Hypothalamus (tissue), 51 donors: ENCODE measurements at places on chromosomes 2 and 18.

GRCh38 chr2:138960191-138960590, 180.0 kb upstream of the NXPH2 start:
- DNase-seq = no peak

GRCh38 chr2:170012773-170013172, 165.2 kb upstream of the MYO3B start:
- DNase-seq = no peak

DNA sequence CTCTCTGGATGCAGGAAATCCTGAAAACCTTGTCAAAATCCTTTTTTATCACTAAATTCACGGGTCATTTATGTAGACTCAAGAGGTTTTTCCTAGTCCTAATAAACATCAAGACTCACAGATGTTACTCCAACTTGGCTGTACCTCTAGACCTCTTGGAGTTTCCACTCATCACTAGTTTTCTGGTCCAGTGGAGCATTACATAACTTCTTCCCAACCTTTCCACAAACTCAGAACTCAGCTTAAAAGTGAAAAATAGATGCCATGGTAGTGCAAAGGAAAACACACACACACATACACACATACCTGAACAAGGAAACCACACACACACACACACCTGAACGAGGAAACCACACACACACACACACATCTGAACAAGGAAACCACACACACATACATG, 807.2 kb downstream of the LRP1B start:
- DNase-seq = no peak

- no peak for DNase-seq
Observed at GRCh38 chr2:99877963-99878362, 264.4 kb downstream of the AFF3 start.

GRCh38 chr18:23532848-23533247, 29.5 kb downstream of the RMC1 start:
- no peak for DNase-seq

- DNase-seq = no peak
Observed at GRCh38 chr2:132668987-132669907, 758 bp downstream of the LYPD1 start.

DNA sequence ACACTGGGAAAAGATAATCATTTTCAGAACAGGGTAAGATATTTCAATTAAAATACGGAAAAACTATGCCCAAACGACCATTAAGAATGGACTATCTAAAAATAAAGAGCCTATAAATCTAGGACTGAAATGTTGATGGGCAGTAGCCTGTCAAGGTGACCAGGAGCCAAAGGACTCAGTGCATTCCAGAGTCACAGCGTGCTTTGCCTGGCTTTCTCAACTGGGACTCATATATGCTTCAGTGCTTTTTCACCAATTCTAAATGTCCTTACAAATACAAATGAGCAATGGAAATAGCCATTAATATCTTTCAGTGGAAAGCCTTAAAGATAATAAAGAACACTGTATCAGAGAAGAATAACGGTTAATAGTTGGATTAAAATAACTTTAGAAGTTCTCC, 35.4 kb downstream of the PREPL start:
- DNase-seq = no peak

DNA sequence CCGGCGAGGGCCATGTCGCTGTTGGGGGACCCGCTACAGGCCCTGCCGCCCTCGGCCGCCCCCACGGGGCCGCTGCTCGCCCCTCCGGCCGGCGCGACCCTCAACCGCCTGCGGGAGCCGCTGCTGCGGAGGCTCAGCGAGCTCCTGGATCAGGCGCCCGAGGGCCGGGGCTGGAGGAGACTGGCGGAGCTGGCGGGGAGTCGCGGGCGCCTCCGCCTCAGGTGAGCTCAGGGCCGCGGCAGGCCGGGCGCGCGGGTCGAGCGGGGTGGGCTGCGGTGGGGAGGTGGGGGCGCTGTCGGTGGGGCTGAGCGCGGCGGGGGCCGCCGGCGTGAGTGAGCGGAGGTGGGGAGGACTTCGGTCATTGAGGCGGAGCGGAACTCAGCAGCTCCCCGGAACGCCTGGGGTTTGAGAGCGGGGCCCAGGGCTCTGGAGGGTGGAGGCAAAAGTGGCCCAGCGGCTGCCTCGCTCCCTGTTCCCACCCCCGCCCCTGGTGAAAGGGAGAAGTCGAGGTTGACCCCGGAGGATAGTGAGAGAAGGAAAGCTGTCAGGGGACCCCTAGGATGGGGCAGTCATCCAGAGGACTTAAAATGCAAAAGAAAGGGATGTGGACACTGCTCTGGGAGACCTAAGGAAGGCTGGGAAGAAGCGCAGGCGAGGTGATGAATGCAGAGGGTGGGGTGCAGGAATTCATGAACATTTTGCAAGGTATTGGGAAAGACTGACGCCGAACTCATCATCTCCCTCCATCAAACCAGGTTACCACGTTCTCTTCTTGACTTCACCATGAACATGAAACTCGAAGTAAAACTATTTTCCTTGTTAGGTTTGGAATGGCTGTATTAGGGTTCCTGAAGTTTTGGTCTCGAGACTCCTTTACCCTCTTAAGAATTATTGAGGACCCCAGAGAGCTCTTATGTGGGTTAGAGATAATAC, 633 bp downstream of the MALT1 start:
- peak; percentile 39 for DNase-seq

GRCh38 chr2:43218702-43219382, 7.6 kb downstream of the ZFP36L2 start:
- DNase-seq = no peak

GRCh38 chr2:74741629-74742028, 87.6 kb downstream of the SEMA4F start:
- no peak for DNase-seq

DNA sequence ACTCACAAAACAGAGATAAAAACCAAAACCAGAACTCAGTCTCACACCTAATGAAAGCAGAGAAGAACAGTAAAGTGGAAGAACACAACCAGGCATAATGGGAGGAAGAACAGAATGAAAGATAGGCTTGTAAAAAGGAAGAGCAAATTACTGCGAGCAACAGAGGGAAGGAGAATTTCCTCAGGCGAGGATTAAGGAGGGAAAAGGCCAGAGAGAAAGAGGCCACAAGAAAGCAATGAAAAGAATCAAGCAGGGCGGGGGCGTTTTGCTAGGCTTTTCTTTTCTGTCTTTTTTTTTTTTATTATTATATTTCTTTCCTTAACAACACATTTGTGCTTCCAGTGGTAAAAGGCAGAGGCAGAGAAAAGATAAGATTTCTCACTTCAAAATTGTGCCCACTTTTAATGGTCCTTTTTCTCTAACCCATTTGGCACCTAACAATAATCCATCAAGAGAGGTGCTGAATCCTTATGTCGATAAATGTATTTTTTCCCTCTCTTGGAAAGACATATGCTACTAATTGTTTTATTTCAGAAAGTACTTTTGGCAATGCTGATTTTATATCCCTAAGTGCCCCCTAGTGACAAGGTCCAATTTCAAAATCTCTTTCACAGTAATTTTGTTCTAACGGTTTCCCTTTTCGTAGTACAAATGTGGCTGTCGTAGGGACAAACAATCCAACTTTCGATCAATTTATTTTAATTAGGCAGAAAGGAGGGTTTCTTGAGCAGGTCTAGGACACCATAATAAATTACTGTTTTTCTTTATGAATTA, 138.7 kb upstream of the AQP4 start:
- no peak for DNase-seq

DNA sequence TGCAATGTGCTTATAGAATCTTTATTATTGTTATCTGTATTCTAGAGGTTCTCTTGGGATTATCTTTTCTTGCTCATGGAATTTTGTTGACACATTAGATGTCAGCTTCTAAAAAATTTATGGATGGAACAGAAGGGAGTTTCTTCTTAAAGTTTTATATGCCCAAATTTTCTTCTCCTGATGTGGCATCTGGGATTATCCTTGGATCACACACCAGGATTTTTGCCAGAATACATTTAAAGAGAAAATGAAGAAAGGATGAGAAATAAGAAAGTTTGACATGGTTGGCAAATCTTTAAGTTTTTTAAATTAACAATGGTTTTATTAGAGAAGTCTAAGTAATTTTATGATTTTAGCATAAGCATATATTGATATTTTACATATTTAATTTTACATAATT, 706.7 kb upstream of the TMEFF2 start:
- no peak for DNase-seq

DNA sequence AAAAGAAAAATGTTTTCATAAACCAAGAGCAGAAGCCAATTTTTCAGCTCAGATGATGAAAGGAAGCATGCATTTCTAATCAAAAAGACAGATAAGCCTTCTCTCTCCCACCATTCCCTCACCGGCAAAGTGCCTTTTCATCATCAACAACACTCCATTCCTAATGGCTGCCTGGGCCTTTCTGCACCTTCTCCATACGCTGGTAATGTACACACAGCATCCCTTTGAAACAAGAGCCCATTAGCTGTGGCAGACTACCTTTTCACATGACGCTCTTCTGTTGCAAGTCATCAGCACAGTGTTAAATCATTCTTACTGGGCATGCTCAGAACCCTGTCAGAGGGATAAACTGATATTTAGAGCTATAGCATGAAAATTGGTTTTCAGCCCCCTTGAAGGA, 408.9 kb downstream of the MEIS1 start:
- DNase-seq = no peak

GRCh38 chr2:60867848-60868247, 13.5 kb upstream of the REL start:
- no peak for DNase-seq

- peak; percentile 43 for DNase-seq
Observed at GRCh38 chr2:217835931-217836891, 166.6 kb downstream of the TNS1 start.

DNA sequence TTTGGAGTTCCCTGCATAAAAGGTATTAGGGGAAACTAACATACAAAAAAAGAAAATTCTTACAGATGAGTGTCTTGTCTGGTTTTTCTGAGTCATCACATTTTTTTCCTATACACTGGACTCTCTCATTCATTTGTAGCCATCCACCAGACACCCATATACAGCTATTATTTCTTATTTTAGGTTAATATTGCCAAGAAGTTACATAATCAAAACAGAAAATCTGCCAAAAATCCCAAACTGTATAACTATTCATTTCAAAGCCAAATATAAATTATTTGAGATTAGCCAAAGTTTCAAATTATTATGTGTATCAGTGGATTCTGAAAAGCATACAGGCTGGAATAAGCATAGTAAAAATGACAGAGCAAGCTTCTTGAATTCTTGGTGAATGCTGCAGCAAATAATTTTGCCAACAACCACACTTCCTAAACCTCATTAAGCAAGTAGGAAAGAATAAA, 191.2 kb downstream of the NCKAP5 start:
- DNase-seq = no peak

DNA sequence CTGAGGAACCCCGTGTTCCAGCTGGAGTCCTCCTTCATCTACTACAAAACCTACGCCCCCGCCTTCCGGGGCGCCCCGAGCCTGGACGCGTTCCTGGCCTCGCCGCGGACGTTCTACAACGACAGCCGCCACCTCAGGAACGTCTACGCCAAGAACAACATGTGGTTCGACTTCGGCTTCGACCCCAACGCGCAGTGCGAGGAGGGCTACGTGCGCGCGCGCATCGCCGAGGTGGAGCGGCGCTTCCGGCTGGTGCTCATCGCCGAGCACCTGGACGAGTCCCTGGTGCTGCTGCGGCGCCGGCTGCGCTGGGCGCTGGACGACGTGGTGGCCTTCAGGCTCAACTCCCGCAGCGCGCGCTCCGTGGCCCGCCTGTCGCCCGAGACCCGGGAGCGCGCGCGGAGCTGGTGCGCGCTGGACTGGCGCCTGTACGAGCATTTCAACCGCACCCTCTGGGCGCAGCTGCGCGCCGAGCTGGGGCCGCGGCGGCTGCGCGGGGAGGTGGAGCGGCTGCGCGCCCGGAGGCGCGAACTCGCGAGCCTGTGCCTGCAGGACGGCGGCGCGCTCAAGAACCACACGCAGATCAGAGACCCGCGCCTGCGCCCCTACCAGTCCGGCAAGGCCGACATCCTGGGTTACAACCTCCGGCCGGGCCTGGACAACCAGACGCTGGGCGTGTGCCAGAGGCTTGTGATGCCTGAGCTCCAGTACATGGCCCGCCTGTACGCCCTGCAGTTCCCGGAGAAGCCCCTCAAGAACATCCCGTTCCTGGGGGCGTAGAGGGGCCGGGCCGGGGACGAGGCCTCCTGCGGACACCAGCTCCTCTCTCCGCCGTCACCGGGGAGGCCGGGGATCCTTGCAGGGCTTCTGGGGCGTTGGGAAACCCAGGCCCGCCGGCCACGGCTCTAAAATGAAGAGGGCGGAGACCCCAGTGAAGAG, 5.3 kb upstream of the NEU4 start:
- DNase-seq = no peak

- DNase-seq = no peak
Observed at GRCh38 chr18:53441761-53442414, 782.6 kb downstream of the MBD2 start.

- DNase-seq = no peak
Observed at GRCh38 chr18:32093523-32093922, 1.8 kb downstream of the RNF138 start.

- DNase-seq = no peak
Observed at GRCh38 chr2:133848111-133848649, 279.9 kb upstream of the NCKAP5 start.

DNA sequence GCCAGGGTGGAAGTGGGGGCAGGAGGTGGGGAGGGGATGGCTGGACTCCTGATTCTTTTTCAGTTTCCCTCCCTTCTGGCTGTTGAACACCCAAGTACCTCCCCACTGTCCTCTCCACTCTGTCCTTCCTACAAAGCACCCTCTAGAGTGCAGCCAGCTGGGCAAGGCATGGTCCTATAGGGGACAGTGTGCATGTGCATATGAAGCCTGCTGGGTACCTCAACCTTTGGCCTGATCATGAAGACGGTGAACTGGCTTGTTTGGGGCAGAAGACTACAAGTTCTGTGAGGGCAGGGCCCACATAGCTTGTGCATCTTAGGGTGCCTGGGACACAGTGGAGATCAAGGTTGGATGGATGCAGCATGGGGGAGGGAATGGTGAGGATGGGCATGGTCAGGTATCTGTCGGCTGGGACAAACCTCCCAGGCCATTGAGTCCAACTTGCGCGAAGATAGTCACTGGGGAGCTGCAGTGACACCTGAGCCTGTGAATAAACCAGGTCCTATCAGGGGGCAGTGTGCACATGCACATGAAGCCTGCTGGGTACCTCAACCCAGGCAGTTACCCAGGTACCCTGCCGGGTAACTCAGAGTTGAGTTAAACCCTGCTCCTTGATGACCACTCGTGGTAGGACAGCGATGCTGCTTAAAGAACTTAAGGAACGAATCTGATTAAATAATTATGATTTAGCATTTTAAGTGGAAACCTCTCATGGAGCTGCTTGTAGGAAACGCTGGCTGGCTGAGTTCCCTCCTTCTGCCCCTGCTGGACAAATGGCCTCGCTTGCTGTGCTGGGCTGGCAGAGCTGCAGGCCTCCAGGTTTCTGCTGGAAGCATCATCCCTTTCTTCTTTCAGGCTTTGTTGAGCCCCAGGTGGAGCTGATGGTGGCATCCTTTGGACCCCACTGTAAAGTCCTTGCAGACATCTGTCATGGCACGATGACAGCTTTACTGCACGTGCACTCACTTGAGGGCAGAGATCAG, 84.0 kb downstream of the POLR1A start:
- peak; percentile 34 for DNase-seq

GRCh38 chr2:70834106-70834505, 1.5 kb downstream of the CD207 start:
- DNase-seq = no peak

DNA sequence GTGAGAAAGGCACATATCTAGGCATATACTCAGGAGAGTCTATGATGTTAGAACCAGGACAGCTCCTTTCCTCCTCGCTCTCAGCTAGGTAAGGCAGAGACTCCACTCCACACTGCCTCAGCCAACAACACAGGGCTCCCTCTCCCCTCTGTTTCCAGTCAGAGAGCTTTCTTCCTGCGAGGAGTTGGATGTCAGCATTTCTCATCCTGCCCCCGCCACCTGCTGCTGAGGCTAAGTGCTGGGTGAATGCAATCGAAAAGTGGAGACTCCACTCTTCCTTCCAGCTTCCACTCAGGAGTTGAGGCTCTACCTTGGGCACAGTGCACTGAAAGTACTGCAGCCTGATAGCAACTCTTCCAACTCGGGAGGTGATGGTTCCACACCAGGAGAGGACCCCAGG, 177.2 kb upstream of the RAB6C start:
- DNase-seq = no peak
